ENCODE measurements at places on chromosomes 3 and 15.

GRCh38 chr3:101069901-101070798, 76.9 kb upstream of the ABI3BP start:
- DNase-seq = peak; percentile 41
- no peak overlapping the region for H3K4me3 ChIP-seq
- peaks cover 4% of the 10 kb centered on the region for H3K27me3 ChIP-seq
- no peak overlapping the region for H3K27ac ChIP-seq

GRCh38 chr3:178480274-178480673, 56.0 kb upstream of the KCNMB2 start:
- H3K27me3 ChIP-seq = peaks cover 2% of the 10 kb centered on the region
- H3K4me3 ChIP-seq = no peak overlapping the region
- no peaks in the 10 kb centered on the region for H3K36me3 ChIP-seq
- DNase-seq = no peak

GRCh38 chr15:47586653-47587224, 130.6 kb upstream of the SEMA6D start:
- H3K27ac ChIP-seq = no peak overlapping the region
- DNase-seq = no peak
- no peak overlapping the region for H3K4me3 ChIP-seq
- H3K36me3 ChIP-seq = no peaks in the 10 kb centered on the region
- no peaks in the 10 kb centered on the region for H3K4me1 ChIP-seq
- no peaks in the 10 kb centered on the region for H3K27me3 ChIP-seq

DNA sequence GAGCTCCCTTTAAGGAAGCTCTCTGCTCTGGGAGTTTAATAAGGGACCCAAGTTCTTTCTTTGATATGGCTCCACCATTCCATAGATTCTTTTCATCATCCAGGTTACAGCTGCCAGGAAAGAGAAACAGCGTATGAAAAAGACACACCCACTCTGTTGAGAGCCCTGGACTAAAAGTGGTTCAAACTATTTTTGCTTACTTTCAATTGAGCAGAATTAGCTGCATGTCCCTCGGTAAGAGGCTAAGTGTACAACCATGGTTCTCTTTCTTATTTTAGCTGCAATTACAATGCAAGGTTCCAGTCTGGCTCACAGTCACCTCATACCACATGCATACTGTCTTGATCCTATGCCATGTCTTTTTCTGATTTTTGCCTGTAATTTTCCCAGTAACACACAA, 1288.3 kb downstream of the NSUN3 start:
- no peak overlapping the region for H3K4me3 ChIP-seq
- H3K4me1 ChIP-seq = no peaks in the 10 kb centered on the region
- no peaks in the 10 kb centered on the region for H3K36me3 ChIP-seq

GRCh38 chr3:48270306-48270705, 29.4 kb downstream of the ZNF589 start:
- no peak overlapping the region for H3K27ac ChIP-seq
- H3K4me1 ChIP-seq = peaks cover 32% of the 10 kb centered on the region
- no peaks in the 10 kb centered on the region for H3K27me3 ChIP-seq

DNA sequence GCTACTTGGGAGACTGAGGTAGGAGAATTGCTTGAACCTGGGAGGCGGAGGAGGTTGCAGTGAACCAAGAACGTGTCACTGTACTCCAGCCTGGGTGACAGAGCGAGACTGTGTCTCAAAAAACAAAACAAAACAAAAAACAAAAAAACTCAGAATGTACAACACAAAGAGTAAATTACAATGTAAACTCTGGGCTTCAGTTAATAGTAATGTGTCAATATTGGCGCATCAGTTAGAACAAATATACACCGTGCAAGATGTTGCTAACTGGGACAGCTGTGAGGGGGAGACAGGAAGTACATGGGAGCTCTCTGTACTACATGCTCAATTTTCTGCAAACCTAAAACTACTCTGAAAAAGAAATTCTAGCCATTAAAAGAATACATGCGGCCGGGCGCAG, 23.5 kb upstream of the TRPM1 start:
- H3K4me3 ChIP-seq = no peak overlapping the region
- H3K27me3 ChIP-seq = no peaks in the 10 kb centered on the region
- H3K27ac ChIP-seq = no peak overlapping the region
- no peak for DNase-seq
- H3K36me3 ChIP-seq = no peaks in the 10 kb centered on the region

DNA sequence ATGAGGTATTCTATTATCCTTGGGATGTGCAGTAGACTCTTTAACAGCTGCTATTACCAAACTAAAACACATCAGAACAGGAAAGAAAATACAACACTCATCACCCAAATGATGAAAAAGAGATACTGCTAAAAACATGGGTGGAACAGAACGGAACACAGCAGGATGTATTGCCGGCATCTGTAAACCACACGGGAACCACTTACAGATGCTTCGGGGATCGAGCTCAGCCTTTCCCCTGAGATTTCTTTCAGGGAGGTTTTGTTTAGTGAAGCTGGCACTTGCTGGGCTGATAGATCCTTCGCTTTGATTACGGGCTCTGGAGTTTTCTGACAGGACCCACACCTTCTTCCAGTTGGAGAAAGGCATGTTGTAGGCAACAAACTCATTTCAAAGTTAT, 182.3 kb upstream of the FAM3D start:
- H3K36me3 ChIP-seq = no peaks in the 10 kb centered on the region
- H3K4me1 ChIP-seq = no peaks in the 10 kb centered on the region
- H3K27ac ChIP-seq = no peak overlapping the region
- no peak overlapping the region for H3K4me3 ChIP-seq

GRCh38 chr3:37457378-37458065, 283.1 kb upstream of the LRRFIP2 start:
- no peak overlapping the region for H3K27ac ChIP-seq
- H3K27me3 ChIP-seq = peaks cover 33% of the 10 kb centered on the region
- peaks cover 5% of the 10 kb centered on the region for H3K4me1 ChIP-seq
- no peak overlapping the region for H3K4me3 ChIP-seq
- no peak for DNase-seq

DNA sequence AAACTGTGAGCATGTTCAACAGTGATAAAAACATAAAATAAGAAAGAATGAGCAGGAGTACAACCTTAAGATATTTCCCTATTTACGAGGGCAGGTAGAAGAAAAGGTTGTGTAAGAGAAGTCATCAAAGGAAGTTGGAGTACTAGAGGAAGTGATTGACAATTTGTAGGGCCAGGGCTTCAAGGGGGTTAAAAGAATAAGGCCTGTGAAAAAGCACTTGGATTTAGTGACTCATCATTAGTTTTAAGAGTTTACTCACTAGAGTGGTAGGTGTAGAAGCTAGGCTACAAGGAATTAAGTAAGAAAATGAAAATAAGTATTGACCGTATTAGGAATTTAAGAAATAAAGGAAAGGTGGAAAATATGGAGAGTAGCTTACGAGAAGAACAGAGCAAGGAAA, 23.6 kb downstream of the KCNMB3 start:
- peaks cover 70% of the 10 kb centered on the region for H3K36me3 ChIP-seq
- H3K27me3 ChIP-seq = no peaks in the 10 kb centered on the region
- no peak overlapping the region for H3K4me3 ChIP-seq
- no peak for DNase-seq
- H3K4me1 ChIP-seq = no peaks in the 10 kb centered on the region

GRCh38 chr3:109648027-109648426, 310.7 kb upstream of the DPPA4 start:
- DNase-seq = no peak
- H3K27me3 ChIP-seq = no peaks in the 10 kb centered on the region
- H3K4me1 ChIP-seq = no peaks in the 10 kb centered on the region
- no peak overlapping the region for H3K27ac ChIP-seq
- no peaks in the 10 kb centered on the region for H3K36me3 ChIP-seq

DNA sequence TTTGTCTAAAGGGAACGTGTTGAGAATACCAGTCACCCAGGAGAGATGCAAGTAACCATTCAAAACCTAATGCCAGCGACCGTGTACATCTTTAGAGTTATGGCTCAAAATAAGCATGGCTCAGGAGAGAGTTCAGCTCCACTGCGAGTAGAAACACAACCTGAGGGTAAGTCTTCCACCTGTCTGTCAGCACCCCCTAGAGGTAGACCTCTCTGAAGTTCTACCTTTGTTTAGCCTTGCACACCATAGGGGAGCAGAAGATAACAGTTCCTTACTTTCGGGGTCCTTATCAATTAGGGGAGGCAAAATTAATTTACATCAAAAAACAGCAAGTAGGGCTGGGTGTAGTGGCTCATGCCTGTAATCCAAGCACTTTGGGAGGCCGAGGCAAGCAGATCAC, 124.4 kb downstream of the HCN4 start:
- no peaks in the 10 kb centered on the region for H3K4me1 ChIP-seq
- DNase-seq = peak; percentile 37
- H3K27ac ChIP-seq = no peak overlapping the region
- no peaks in the 10 kb centered on the region for H3K27me3 ChIP-seq
- H3K36me3 ChIP-seq = no peaks in the 10 kb centered on the region
- no peak overlapping the region for H3K4me3 ChIP-seq

- no peaks in the 10 kb centered on the region for H3K27me3 ChIP-seq
- H3K4me3 ChIP-seq = no peak overlapping the region
- DNase-seq = no peak
- no peaks in the 10 kb centered on the region for H3K36me3 ChIP-seq
- no peaks in the 10 kb centered on the region for H3K4me1 ChIP-seq
- H3K27ac ChIP-seq = no peak overlapping the region
Observed at GRCh38 chr3:26202169-26202568, 412.3 kb downstream of the OXSM start.

GRCh38 chr3:123070510-123070909, 3.7 kb downstream of the PDIA5 start:
- no peaks in the 10 kb centered on the region for H3K36me3 ChIP-seq
- no peaks in the 10 kb centered on the region for H3K27me3 ChIP-seq
- no peak for DNase-seq
- no peak overlapping the region for H3K4me3 ChIP-seq

- no peak overlapping the region for H3K27ac ChIP-seq
- H3K4me1 ChIP-seq = no peaks in the 10 kb centered on the region
- H3K36me3 ChIP-seq = no peaks in the 10 kb centered on the region
- no peaks in the 10 kb centered on the region for H3K27me3 ChIP-seq
- no peak overlapping the region for H3K4me3 ChIP-seq
Observed at GRCh38 chr3:187811585-187812250, 66.5 kb upstream of the BCL6 start.

GRCh38 chr15:64151727-64152506, at the start of gene SNX22:
SNX22 (plus strand) TSS chr15:64151731; CDS start chr15:64151776, 45 bp downstream.
- H3K4me1 ChIP-seq = peaks cover 36% of the 10 kb centered on the region
- H3K27me3 ChIP-seq = peaks cover 18% of the 10 kb centered on the region
- no peak within 1 kb of the TSS for H3K27ac ChIP-seq
- H3K36me3 ChIP-seq = peaks cover 28% of the 10 kb centered on the region
- DNase-seq = peak; percentile 12

DNA sequence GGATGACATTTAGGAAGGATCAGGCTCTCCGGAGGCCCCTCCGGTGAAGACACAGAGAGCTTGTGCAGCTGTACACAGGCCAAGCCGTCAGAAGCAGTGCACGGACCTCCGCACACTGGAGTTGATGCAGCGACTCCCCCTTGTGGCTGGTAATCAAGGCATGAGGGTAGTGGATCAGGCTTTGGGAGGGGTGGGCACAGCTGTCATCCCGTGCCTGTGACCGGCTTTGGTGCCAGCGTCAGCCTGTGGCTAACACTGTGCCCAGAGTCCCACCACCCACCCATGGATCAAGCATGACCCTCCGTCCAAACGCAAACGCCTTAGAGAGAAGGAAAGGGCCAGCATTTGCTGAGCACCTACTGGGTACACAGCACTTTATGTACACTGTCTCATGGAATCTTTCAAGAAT, 8.2 kb upstream of the GRIP2 start:
- H3K36me3 ChIP-seq = no peaks in the 10 kb centered on the region
- peak; percentile 41 for DNase-seq
- no peaks in the 10 kb centered on the region for H3K4me1 ChIP-seq
- H3K27ac ChIP-seq = no peak overlapping the region

DNA sequence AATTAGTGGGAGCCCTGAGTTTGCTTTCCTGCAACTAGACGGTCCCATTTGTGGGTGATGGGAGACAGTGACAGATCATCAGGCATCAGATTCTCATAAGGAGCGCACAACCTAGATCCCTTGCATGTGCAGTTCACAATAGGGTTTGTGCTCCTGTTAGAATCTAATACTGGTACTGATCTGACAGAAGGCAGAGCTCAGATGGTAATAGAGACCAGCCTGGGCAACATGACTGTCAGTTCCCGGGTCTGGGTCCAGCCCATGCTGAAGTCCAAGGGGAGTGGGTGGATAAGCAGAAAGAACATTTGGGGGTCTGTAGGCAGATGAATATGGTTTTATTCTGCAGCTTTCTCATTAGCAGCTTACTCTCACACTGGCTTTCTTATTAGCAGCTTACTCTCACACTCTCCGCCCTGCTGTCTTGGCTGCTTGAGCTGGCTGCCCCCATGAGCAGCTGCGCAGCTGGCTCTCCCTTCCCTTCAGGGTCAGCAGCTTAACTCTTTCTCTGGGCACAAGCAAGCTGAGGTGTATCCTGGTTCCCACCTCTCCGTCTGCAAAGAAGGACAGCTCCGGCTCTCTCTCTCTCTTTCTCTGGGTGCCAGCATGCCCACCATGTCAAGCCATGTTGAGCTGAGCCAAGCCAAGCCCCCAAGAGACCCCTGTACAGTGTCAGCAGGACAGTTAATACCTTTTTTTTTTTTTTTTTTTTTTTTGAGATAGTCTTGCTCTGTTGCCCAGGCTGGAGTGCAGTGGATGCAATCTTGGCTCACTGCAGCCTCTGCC, 46.5 kb downstream of the KLHDC8B start:
- H3K36me3 ChIP-seq = no peaks in the 10 kb centered on the region
- H3K27me3 ChIP-seq = peaks cover 3% of the 10 kb centered on the region
- no peak overlapping the region for H3K27ac ChIP-seq
- no peaks in the 10 kb centered on the region for H3K4me1 ChIP-seq
- H3K4me3 ChIP-seq = no peak overlapping the region

GRCh38 chr3:183331498-183331897, 78.4 kb downstream of the B3GNT5 start:
- no peaks in the 10 kb centered on the region for H3K27me3 ChIP-seq
- no peak overlapping the region for H3K4me3 ChIP-seq
- H3K36me3 ChIP-seq = no peaks in the 10 kb centered on the region
- DNase-seq = no peak
- H3K27ac ChIP-seq = no peak overlapping the region

- DNase-seq = no peak
- no peak overlapping the region for H3K4me3 ChIP-seq
- H3K27ac ChIP-seq = no peak overlapping the region
- H3K4me1 ChIP-seq = peaks cover 6% of the 10 kb centered on the region
- peaks cover 63% of the 10 kb centered on the region for H3K36me3 ChIP-seq
Observed at GRCh38 chr15:52326756-52327155, 31.2 kb upstream of the MYO5C start.

GRCh38 chr3:195764961-195765706, 44.4 kb downstream of the MUC20 start:
- H3K27ac ChIP-seq = no peak overlapping the region
- H3K36me3 ChIP-seq = no peaks in the 10 kb centered on the region
- DNase-seq = no peak
- H3K27me3 ChIP-seq = peaks cover 11% of the 10 kb centered on the region

GRCh38 chr3:59408047-59408624, 358.3 kb upstream of the CFAP20DC start:
- peaks cover 5% of the 10 kb centered on the region for H3K4me1 ChIP-seq
- DNase-seq = no peak
- H3K27ac ChIP-seq = no peak overlapping the region
